Endothelial cell (in vitro differentiated cells): ENCODE measurements at places on chromosomes 13 and 19.

- DNase-seq, result no peak
These were observed 983 bp downstream of the LINGO3 start for GRCh38 chr19:2306971-2307370.

GRCh38 chr13:40494513-40494912 lies 171.9 kb downstream of the FOXO1 start:
- no peak for DNase-seq

GRCh38 chr19:37933937-37934358 lies 26.9 kb downstream of the SIPA1L3 start:
- DNase-seq, result no peak

- DNase-seq, result no peak
These were observed at the start of gene ITGBL1 for GRCh38 chr13:101452519-101453485. Gene ITGBL1 (plus strand): TSS chr13:101452675. CDS start chr13:101452834, 159 bp downstream.

DNA sequence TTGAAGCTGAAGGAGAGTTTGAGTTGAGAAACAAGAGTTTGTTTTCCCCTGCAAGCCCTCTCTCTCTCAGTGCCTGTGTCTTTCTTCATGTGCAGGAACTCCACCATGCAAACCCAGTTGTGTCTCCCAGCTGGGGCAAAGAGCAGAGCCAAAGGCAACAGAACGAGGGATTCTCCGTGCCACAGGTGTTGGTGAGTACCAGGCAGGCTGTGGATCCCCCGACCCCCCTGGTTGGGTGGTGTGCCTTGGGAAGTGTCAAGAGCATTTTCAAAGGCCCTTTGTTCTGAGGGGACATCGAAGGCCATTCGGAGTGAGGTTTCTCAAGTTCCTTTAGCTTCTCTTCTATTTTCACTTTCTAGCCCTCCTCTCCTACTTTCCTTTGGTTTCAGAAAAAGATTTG lies 5.6 kb downstream of the ZNF333 start:
- DNase-seq, result no peak

DNA sequence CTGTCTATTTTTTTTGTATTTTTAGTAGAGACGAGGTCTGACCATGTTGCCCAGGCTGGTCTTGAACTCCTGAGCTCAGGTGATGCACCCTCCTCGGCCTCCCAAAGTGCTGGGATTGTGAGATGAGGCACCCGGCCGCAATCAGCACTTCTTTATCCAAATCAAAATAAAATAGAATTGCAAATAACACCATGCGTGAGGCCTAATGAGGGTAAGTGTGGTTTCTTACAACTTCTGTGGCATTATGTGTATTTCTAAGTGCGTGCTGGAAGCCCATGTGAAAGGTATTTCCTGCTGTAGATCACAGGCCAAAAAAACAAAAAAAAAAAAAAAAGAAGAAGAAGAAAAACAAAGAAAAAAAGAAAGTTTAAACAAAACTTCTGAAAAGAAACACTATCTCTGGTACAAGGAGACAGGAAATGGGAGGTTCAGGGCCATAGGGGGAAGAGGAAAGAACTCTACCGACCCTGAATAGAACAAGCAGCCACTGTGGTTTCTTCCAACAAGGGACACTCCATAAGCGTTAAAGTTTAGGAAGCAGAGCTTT lies 3.0 kb upstream of the GRAMD1A start:
- DNase-seq, result no peak

- DNase-seq, result no peak
These were observed 80.9 kb upstream of the ADGRE5 start for GRCh38 chr19:14300303-14300702.

- DNase-seq, result no peak
These were observed 5.5 kb upstream of the METTL21C start for GRCh38 chr13:102700088-102701031.

GRCh38 chr13:45368005-45368404 lies 27.0 kb upstream of the TPT1 start:
- DNase-seq, result no peak

DNA sequence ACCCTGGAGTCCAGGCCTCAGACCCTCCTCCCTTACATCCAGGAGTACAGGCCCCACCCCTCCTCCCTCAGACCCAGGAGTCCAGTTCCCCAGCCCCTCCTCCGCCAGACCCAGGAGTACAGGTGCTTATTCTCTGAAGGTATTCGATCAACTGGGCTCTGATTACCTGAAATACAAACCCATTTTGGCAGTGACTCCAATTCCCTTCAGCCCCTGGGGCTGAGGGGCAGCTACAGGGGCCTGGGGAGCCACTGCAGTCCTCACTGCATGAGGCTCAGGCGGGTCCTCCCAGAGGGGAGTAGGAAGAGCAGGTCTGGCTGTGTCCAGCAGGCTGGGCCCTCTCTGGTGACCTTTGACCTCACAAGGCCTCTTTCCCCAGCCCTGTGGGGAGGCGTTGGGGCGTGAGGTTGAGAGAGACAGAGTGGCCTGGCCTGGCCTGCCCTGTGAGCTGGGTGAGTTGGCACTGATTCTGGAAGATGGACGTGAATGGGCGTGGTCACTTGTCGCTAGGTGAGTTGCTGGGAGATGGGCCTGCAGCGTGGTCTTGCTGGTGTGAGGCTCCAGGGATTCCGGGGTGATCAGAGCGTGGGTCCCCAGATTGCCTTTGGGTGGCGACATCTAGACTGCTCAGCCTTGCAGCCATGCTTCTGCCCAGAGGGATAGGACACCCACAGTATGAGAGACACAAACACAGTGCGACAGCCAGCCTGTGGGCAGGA lies 3.1 kb downstream of the BCAT2 start:
- no peak for DNase-seq

GRCh38 chr13:51420681-51421490 lies 31.9 kb downstream of the INTS6 start:
- no peak for DNase-seq

GRCh38 chr19:46283771-46284170 lies 13.1 kb upstream of the HIF3A start:
- DNase-seq, result no peak

- DNase-seq, result no peak
These were observed 10.7 kb downstream of the HDGFL2 start for GRCh38 chr19:4482721-4483364.

DNA sequence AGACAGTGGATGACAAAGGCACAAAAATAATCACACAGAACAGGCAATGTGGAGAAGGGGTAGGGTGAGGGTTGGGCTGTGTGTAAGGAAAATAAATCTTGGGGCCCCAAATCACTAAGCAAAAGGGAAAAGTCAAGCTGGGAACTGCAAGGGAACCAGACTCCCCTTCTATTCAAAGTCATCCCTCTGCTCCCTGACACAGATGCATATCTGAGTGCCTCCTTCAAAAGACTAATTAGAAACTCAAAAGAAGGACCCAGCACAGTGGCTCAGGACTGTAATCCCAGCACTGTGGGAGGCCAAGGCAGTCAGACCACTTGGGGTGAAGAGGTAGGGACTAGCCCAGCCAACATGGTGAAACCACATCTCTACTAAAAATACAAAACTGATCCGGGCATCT lies 18.3 kb downstream of the ZNF611 start:
- DNase-seq, result no peak

DNA sequence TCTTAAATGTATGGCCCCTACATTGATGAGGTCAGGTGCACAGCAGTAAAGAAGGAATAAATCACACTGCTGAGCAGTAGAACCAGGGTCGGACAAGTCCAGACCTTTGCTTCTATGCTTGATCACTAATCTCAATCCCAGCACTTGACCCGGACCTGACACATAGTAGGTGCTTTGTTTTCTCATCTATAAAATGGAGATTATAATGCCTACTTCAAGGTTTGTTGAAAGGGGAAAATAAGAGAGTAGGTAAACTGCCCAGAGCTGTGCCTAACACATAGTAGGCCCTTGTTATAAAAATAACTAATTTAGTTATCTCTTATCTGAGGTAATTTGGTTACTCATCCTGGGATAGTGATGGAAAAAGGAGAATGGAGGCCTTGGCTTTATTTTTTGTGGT lies 125.0 kb downstream of the RXFP2 start:
- DNase-seq, result no peak

DNA sequence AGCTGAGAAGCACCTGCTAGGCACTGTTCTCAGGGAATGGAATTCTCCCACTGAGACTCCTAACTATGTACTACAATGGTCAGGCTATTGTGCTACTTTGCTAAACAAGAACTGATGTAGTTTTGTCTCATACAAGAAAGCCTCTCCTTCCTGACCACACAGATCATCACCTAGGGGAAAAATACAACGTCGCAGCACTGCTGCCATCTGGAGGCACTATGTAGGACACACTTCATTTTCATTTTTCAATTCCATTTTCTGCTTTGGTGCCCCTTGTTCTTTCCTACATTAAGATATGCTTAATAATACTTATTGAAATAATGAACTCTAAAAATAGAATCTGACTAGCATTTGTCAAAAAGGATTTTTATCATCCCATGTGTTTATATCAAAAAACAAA lies 21.1 kb downstream of the PROSER1 start:
- no peak for DNase-seq

DNA sequence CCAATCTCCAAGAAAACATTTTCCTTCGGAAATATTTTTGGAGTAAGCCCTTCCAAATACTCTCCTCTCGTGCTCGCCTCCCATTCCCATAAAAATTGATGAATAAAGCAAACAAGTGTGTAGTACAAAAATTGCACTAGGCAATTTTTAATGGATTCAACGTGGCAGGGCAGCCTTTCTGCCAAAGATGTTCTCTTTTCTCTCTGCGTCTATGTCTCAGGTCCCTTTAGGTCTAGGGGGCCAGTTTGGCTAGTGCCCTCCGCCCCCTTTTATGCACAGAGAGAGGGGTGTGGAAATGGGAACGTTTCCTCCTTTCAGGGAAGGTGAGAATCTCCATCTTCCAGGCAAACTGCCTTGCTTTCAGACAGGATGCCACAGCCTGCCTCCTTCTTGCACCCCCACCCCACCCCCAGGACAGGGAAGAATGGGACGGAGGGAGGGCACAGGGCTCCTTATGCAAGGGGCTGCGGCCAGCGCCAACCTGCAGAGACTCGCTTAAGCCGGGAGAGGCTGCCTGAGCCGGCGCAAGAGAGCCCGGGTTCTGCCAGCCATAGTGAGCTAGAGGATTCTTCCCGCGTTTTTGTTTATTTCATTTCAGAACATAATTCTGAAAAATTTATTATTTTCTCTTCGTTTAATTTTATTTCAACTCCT lies 2.7 kb upstream of the ZIC2 start:
- peak; percentile 35 for DNase-seq

- DNase-seq, result no peak
These were observed 1253.1 kb upstream of the MIR17HG start for GRCh38 chr13:90094357-90094756.

DNA sequence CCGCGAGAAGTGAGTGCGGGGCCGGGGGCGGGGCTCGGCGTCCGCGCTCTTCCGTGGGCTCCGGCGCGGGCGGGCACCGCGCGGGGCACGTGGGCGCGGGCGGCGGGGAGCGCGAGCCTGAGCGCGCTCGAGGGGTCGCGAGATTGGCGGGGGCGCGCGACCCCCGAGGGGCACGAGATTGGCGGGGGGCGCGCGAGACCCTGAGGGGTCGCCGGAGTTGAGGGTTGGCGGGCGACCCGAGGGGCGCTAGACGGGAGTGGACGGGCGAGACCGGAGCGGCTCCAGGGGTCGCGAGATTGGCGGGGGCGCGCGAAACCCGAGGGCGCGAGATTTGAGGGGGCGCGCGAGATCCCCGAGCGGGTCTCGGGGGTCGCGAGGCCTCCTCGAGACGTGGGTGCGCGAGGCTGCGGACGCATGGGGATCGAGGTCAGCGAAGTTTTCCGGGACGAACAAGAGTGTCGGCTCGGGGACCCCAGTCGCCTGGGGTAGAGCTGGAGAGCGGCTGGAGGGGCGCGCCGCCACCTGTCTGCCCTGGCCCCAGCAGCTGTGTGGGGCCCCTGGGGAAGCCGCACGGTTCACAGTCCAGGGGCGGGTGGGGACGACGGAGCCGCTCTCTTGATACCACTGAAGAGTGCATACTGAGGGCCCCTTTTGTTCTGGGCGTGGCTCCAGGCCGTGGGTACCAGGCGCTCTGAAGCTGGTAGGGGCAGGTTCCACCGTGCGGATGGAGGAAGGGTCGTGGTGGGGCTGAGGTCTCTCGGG lies 682 bp downstream of the SSBP4 start:
- no peak for DNase-seq

GRCh38 chr19:49387936-49388372 lies at the start of gene KASH5:
Gene KASH5 (plus strand): TSS chr19:49388249. CDS start chr19:49390884, 2,635 bp downstream.
- DNase-seq, result no peak

DNA sequence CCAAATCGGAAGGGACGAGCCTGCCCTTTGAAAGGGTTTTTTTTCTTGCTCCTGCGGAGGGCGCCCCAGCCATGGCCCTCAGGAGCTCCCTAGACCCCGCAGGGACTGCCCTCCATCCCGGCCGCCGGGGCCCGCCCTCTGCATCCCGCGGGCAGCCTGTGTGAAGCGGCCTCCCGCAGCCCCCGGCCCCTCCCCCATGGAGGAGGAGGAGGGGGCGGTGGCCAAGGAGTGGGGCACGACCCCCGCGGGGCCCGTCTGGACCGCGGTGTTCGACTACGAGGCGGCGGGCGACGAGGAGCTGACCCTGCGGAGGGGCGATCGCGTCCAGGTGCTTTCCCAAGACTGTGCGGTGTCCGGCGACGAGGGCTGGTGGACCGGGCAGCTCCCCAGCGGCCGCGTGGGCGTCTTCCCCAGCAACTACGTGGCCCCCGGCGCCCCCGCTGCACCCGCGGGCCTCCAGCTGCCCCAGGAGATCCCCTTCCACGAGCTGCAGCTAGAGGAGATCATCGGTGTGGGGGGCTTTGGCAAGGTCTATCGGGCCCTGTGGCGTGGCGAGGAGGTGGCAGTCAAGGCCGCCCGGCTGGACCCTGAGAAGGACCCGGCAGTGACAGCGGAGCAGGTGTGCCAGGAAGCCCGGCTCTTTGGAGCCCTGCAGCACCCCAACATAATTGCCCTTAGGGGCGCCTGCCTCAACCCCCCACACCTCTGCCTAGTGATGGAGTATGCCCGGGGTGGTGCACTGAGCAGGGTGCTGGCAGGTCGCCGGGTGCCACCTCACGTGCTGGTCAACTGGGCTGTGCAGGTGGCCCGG lies 815 bp downstream of the MAP3K10 start:
- peak; percentile 45 for DNase-seq
